Esophagus muscularis mucosa (tissue), 4 donors: ENCODE measurements at places on chromosomes 7 and 10. TPM values are rescaled to one million over a fixed set of nuclear protein-coding genes. Genes with fewer than 3 reads are reported as not detected.

Gene TMEM139
- total RNA-seq, result not detected

Gene SLC18A2
- 1.7 TPM for total RNA-seq

Gene CALML5
- not detected for total RNA-seq

Gene ANKRD7
- total RNA-seq, result 0.57 TPM

Gene DUSP5
- 3.8 TPM for total RNA-seq

Gene HERC4
- 42.4 TPM for total RNA-seq

Gene PRKG1
- total RNA-seq, result 36.7 TPM

Gene TMEM196
- not detected for total RNA-seq

Gene ACSM6
- not detected for total RNA-seq

Gene WNT8B
- total RNA-seq, result not detected

Gene NODAL
- total RNA-seq, result not detected

Gene ZNF735
- not detected for total RNA-seq

Gene SNCG
- total RNA-seq, result 28.3 TPM

Gene MEST
- total RNA-seq, result 3.3 TPM

DNA sequence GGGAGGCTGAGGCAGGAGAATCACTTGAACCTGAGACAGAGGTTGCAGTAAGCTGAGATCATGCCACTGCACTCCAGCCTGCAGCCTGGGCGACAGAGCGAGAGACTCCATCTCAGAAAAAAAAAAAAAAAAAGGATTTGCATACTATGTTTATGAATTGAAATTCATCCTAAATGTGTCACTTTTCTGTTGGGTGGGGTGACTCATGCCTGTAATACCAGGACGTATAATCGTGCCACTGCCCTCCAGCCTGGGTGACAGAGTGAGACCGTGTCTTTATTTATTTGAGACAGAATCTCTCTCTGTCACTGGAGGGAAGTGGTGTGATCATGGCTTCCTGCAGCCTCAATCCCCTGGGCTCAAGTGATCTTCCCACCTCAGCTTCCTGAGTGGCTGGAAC is 5.8 kb downstream of the ZNF212 start:
- H3K27me3 ChIP-seq, result no peaks in the 10 kb centered on the region
- H3K36me3 ChIP-seq, result peaks cover 1% of the 10 kb centered on the region
- no peak overlapping the region for H3K27ac ChIP-seq

DNA sequence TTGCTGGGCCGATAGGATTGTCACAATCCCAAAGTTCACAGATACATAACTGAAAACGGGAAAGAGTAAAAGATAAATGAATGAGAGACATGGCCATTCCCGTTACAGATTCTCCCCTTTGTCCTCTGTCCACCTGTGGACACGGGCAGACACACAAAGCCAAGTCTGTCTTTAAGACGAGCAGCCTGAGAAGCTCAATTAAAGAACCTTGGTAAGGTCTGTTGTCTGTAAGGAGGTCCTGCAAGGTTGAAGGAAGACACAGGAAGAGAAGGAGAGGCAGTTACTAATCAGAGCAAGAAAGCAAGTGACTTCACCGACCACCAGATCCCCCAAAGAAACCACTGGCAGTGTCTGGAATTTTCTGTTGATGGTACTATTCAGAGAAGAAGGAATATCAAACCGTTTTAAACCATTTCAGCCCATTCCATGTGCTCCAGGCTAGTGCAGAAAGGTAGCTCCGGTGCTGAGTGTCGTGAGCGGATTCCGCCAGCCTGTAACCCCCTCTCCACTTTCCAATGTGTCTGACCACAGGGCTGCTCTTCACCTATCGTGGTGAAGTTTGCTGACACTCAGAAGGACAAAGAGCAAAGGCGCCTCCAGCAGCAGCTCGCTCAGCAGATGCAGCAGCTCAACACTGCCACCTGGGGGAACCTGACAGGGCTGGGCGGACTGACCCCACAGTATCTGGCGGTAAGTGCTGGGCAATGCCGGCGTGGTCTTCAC is 252.6 kb downstream of the CELF2 start:
- no peak for DNase-seq
- H3K4me1 ChIP-seq, result peaks cover 43% of the 10 kb centered on the region
- peaks cover 36% of the 10 kb centered on the region for H3K36me3 ChIP-seq

DNA sequence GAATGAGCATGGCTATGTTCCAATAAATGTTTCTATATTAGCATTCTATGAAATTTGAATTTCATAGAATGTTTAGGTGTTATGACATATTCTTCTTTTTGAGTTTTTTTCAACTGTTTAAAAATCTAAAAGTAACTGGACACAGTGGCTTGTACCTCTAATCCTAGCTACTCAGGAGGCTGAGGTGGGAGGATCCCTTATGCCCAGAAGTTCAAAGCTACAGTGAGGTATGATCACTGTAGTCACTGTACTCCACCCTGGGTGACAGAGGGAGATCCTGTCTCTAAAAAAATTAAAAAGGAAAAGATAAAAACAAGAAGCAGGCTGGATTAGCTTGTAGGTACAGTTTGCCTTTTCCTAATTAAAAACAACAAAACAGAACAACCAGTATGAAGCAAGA is 95.1 kb downstream of the NRBF2 start:
- H3K4me1 ChIP-seq, result peaks cover 49% of the 10 kb centered on the region
- DNase-seq, result no peak
- no peak overlapping the region for H3K27ac ChIP-seq
- no peaks in the 10 kb centered on the region for H3K27me3 ChIP-seq

DNA sequence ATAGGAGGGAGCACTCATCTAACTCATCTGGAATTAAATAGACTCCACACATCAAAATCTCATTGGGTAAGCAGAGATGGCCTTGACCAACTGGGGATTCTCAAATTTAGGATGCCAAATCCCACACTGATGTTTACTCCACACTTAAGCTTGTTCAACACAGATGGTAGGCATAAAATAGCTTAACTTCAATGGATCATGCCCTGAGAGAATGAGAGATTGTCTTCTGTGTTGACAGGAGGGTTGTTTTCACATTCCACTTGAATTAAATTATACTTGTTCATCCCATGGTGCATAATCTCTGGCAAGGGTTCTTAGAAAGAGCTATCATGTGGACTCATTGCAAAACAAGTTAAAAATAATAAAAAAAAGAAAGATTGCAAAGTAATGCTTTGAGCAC is 391.4 kb downstream of the PLXDC2 start:
- no peak overlapping the region for H3K4me3 ChIP-seq
- H3K36me3 ChIP-seq, result no peaks in the 10 kb centered on the region
- no peak overlapping the region for H3K27ac ChIP-seq
- H3K4me1 ChIP-seq, result no peaks in the 10 kb centered on the region

GRCh38 chr7:104971290-104972071 is 42.5 kb upstream of the KMT2E start:
- H3K27me3 ChIP-seq, result no peaks in the 10 kb centered on the region
- peak overlapping the region; percentile 50 for H3K27ac ChIP-seq
- peaks cover 88% of the 10 kb centered on the region for H3K4me1 ChIP-seq
- H3K4me3 ChIP-seq, result no peak overlapping the region
- no peaks in the 10 kb centered on the region for H3K36me3 ChIP-seq
- no peak for DNase-seq

DNA sequence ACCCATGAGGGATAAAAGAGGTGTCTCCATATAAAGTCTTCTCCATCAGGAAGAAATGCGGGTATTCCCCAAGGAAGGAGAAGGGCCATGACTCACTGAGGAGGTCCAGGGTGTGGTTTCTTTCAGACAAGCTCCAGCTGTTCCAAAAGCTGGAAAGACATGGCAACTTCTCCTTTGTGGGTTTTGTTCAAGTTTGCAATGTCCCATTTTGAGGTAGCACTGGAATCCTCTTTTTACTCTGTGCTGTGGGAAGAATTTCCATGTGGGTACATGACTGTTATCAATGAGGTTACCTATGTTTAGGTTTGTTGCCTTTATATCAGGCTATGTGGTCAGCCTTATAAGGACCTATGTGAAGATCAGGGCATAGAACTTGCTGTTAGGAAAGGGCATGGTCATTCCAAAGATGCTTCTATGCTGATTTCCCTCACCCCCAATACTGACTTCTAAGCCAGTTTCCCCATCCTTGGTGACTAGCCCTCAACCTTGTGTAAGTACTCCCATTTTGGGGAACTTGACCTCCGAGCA is 697.5 kb downstream of the INHBA start:
- no peaks in the 10 kb centered on the region for H3K36me3 ChIP-seq
- peak overlapping the region; percentile 25 for H3K27ac ChIP-seq
- no peaks in the 10 kb centered on the region for H3K27me3 ChIP-seq

- no peak overlapping the region for H3K27ac ChIP-seq
- H3K4me3 ChIP-seq, result no peak overlapping the region
- no peaks in the 10 kb centered on the region for H3K27me3 ChIP-seq
- H3K4me1 ChIP-seq, result no peaks in the 10 kb centered on the region
- peaks cover 61% of the 10 kb centered on the region for H3K36me3 ChIP-seq
These were observed 173.6 kb upstream of the IMMP2L start for GRCh38 chr7:111735661-111736551.

DNA sequence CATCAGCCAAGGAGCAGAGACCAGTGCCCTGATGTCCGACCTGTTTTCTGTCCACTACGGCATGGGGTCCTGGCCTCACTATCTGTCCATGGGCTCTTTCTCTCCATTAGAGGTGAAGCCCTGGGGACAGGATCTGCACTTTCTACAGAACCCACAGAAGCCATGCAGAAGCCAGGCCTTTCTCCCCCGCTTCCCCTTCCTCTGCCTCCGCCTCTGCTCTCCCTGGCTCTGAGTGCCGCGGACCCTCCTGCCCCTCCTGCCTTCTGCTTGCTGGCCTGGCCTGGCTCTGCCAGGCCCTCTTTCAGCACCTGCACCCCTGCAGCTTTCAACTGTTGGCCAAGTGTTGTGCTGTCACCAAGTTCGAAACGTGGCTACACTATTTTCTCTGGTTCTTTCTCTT is 439.8 kb upstream of the ZMIZ1 start:
- DNase-seq, result no peak
- H3K36me3 ChIP-seq, result no peaks in the 10 kb centered on the region
- no peak overlapping the region for H3K4me3 ChIP-seq

- H3K27ac ChIP-seq, result no peak overlapping the region
- no peaks in the 10 kb centered on the region for H3K4me1 ChIP-seq
- no peak for DNase-seq
- H3K27me3 ChIP-seq, result no peaks in the 10 kb centered on the region
These were observed 588.6 kb downstream of the DNAJB6 start for GRCh38 chr7:157925383-157925875.

GRCh38 chr7:135100856-135101255 is 47.0 kb upstream of the TMEM140 start:
- no peak for DNase-seq
- H3K27ac ChIP-seq, result no peak overlapping the region
- no peak overlapping the region for H3K4me3 ChIP-seq
- no peaks in the 10 kb centered on the region for H3K4me1 ChIP-seq
- no peaks in the 10 kb centered on the region for H3K27me3 ChIP-seq
- H3K36me3 ChIP-seq, result no peaks in the 10 kb centered on the region

GRCh38 chr10:108360187-108360586 is 1195.7 kb upstream of the SORCS1 start:
- no peak for DNase-seq
- H3K27ac ChIP-seq, result no peak overlapping the region
- H3K36me3 ChIP-seq, result no peaks in the 10 kb centered on the region
- no peak overlapping the region for H3K4me3 ChIP-seq
- H3K27me3 ChIP-seq, result no peaks in the 10 kb centered on the region
- no peaks in the 10 kb centered on the region for H3K4me1 ChIP-seq

GRCh38 chr10:7164955-7165354 is 245.9 kb downstream of the SFMBT2 start:
- no peak overlapping the region for H3K27ac ChIP-seq
- H3K4me3 ChIP-seq, result no peak overlapping the region
- H3K27me3 ChIP-seq, result no peaks in the 10 kb centered on the region
- no peaks in the 10 kb centered on the region for H3K4me1 ChIP-seq
- DNase-seq, result no peak
- H3K36me3 ChIP-seq, result peaks cover 62% of the 10 kb centered on the region

DNA sequence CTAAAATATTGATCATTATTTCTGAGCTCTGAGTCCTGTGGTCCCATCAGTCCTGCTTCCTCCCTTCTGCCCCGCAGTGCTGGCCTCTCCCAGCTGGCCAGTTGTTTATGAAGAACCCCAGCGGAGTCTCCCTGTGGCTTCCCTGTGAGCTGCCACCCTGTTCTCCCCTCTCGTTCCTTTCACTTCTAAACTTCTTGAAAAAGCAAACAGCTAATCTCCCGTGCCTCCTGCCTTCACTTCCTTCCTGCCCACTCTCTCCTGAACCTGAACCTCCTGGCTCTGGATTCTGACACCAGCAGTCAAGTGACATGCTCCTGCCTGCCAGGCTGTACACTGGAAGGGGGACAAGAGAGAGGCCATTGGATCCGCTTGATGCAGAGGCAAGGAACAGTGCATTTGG is 63.7 kb upstream of the ZPBP start:
- no peak overlapping the region for H3K27ac ChIP-seq
- no peaks in the 10 kb centered on the region for H3K36me3 ChIP-seq
- no peak overlapping the region for H3K4me3 ChIP-seq
- H3K4me1 ChIP-seq, result no peaks in the 10 kb centered on the region
- H3K27me3 ChIP-seq, result no peaks in the 10 kb centered on the region

DNA sequence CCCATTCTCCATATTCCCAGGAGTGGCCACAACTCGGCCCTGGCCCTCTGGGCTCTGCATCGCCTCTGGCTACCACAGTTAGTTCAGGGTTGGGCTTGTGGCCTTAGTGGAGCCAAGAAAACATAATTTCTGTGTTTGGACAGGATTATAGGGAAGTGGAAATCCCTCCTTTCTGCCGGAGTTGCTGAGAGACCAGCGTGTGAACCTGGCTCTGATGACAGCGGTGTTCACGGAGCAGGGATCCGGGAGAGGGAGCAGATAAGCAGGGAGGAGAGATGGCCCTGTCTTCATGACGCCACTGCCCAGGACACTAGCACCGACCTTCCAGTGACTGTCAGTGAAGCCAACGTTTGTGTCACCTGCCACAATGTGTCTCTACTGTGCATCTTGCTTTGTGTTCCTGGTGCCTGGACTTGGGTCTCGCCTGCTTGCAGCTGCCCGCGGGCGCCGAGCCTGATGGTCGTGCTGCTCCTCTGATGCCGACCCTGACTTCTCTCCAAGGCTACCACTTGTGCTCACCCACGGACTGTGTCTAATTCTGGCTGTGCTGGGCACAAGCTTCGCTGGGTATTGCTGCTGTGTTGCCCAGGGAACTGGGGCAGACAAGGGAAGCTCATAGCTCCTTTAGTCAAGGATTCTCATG is 67.0 kb upstream of the VIPR2 start:
- H3K4me3 ChIP-seq, result no peak overlapping the region
- peak; percentile 47 for DNase-seq
- no peak overlapping the region for H3K27ac ChIP-seq
- H3K27me3 ChIP-seq, result no peaks in the 10 kb centered on the region
- peaks cover 21% of the 10 kb centered on the region for H3K4me1 ChIP-seq
- no peaks in the 10 kb centered on the region for H3K36me3 ChIP-seq

DNA sequence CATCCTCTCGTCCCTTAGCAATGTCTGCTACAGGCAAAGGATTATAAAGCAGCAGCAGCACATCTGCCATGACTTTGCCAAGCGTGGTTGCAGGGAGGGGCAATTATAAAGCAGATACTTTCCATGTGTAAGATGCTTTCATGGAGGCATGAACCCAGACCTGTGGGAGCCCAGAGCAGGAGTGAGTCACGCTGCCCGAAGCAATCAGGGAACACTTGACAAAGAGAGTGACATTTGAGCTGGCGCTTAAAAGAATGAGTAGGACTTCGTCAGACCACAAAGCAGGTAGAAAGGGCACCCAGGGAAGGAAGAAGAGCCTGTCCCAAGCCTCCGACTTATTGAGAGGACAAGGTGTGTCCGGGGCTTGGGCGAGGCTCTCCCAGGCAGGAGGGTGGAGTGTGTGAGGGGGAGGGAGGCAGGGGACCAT is 147.2 kb downstream of the MYOF start:
- no peak overlapping the region for H3K27ac ChIP-seq
- peaks cover 87% of the 10 kb centered on the region for H3K36me3 ChIP-seq
- no peaks in the 10 kb centered on the region for H3K4me1 ChIP-seq
- no peak overlapping the region for H3K4me3 ChIP-seq
- no peak for DNase-seq
- H3K27me3 ChIP-seq, result no peaks in the 10 kb centered on the region
